ENCODE measurements at places on chromosomes 12 and 14.
A peak's percentile ranks its signal among the peaks of the same experiment; 100 is the strongest.

DNA sequence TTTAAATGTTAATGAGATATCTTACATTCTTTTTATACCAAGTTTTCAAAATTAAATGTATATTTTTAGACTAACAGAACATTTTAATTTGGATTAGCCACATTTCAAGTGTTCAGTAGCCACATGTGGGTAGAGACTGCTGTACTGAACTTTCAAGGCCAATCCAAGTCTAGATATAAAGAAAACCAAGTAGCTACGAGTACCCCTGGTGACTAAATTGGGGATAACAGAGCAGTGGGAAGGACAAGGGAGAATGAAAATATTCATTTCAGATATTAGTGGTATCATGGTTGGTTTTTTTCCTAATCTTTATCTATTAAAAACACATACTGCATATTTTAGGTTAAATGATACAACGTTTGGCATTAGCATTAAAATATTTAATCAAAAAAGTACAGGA is 69.4 kb upstream of the RHOJ start:
- no peak for DNase-seq

- no peak for DNase-seq
Measured at GRCh38 chr12:95195122-95195521, 22.1 kb downstream of the FGD6 start.

DNA sequence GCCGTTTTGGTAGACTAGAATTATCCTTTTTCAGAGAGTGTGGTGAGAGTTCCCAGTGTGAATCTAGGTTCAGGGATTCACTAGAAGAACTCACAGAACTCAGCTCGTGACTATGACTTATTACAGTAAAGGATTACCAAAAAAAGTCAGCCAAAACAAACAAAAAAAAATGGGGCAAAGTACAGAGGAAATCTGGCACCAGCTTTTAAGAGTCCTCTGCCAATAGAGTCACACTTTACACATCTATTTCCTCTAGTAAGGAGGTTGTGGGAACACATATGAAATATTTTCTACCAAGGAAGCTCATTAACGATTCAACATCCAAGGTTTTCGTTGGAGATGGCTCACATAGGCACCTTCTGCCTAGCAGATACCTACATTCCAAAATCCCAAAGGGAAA is 28.2 kb downstream of the TSPAN19 start:
- no peak for DNase-seq

DNA sequence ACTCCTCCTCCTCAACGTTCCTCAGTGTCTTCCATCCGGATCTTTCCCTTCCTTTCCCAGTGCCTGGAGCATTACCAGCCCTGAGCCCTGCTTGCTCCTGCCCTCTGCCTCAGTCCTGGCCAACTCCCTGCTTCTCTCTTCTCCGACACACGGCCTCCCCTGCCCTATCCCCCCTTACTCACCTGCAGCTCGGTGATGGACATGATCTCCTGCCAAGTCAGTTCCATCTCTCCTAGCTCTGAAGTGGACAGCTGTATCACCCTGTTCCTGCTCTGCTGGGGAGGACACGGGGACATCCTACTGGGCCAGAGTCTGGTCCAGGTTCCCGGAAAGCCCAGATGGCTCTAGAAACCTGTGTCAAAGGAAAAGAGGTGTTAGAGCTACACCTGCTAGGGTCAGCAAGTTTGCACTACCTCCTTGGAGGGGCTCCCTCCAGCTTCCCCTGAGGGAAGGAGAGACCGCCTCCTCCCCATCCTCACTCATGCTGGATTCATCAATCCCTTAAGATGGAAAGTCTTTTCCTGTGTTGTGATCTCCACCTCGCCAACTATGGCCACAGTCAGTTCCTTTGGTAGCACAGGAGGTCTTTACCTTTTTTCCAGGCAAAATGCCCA is 5.8 kb downstream of the NFE2 start:
- DNase-seq, result no peak

GRCh38 chr14:100100032-100100703 is 34.9 kb downstream of the EVL start:
- no peak for DNase-seq

DNA sequence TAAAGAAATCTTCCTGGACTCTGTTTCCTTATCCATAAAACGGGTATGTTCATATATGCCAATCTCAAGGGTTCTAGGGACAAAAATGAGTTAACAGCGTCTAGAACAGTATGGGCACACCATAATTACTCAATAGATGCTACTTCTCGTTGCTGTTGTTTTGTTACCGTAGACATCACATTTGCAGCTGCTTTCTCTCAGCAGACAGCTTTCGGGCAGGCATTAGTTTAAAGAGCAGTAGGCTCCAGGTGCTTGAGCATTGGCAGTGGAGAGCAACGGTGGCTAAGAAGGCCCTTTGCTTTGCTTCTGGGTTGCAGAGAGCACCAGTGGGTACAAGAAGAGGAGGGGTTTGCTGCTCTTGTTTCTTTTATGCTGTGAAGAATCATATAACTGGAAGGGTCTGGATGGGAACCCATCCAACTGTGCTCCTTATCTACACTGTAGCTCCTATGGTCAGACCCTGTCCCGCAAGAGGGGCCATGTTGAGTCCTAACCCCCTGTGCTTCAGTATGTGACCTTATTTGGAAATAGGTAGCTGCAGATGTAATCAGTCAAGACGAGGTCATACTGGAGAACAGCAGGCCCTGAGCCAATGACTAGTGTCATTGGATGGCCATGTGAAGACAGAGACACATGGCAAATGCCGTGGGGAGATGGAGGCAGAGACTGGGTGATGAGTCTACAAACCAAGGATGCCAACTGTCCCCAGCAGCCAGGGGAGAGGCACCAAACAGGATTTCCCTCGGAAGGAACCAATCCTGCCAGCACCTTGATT is 120.0 kb downstream of the RBM19 start:
- no peak for DNase-seq

DNA sequence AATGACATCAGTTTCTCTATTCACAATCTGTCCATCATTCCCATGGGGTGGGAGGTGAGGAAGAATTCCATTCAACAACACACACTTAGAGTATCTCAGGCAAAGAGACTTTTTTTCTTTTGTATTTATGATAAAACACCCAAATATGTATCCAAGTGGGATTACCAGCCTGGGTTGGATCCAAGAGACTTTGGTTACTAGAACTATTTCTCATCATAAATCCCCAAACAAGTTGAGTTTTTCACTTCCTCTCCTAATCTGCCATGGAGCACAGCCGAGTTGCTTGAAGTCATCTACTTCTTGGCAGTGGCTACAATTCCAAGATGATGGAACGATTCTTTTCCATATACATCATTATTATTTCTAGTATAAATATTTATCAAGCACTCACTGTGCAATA is 209.2 kb upstream of the HMGA2 start:
- no peak for DNase-seq

DNA sequence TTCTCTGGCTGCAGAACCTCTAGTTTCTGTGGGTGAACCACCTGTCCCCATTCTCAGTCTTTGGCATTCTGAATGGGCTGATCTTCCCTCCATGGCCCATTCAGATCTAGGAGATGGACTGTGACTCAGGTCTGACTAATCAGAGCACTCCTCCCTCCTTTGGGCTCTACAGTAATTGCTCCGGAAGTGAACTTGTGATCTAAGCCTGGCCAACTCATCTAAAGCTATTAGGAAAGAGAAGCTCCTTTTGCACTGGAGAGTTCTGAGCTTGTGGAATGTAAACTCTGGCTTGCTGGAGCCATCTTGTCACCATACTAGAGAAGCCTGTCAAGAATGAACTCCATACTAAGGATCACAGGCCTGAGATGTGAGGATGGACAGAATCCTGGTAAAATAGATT is 168.2 kb downstream of the SUDS3 start:
- DNase-seq, result no peak

- no peak for DNase-seq
Measured at GRCh38 chr14:75647640-75648039, 13.0 kb downstream of the ERG28 start.

GRCh38 chr14:105487449-105487985 is 831 bp downstream of the CRIP1 start:
- peak; percentile 78 for DNase-seq

DNA sequence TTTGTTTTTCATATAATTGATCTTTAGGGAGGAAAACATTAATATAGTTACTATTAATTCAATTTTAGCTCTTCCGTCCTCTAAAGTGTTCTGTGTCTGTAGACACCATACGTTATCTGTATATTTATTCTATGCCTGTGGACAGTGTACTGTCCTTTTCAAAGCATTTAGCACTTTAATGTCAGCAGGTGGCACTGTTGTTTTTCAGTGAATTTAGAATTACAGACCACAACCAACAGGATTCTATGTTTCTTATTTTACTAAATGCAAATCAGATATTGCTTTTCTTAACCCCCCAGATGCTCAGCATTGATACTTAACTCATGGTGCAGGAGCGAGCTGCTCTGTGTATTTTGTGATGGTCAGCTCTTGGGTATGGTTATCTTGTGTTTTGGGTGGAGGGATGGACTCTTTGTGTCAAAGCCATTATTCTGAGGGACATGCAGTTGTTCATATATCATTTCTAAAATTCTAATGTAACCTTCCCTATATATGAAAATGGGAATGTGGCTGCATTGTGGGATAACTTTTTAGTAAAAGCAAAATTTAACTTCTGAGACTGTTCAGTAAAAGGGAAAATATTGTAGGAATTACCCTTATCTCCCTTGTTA is 65.2 kb downstream of the PAPOLA start:
- peak; percentile 27 for DNase-seq

DNA sequence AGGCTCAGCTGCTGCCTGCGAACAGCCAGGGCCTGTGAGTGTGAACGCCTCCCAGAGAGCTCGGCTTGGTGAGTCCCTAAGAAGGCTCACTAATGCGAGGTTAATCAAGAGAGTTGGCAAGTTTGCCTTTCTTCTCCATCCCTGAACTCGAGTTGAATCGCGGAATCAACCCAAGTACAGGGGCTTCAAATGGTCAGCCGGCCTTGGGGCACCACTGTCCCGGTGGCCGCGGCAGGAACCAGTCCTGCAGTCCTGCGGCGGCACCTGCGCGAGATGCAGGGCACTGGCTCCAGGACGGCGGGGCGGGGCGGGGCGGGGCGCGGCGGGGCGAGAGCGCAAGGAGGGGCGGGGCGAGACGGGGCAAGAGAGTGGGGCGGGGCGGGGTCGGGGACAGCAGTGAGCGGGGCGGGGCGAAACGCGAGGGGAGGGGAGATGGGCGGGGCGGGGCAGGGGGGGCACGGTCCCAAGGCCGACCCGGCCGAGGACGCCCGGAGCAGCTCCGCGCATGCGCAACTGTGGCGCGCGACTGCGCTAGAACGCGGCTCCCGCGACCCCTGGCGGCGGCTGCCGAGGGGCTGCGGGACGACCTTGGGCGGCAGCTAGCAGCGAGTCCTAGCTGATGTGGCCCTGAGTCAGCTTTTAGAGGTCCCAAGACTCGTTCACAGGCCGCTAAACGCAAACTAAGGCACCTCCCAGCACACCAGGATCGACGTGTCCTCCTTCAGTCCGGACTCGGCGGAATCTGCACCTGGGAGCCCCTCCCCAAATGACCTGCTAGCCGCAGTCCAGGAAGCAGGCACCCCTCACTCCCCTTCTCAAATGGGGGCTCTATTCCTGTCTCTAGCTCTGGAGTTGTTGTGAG is 58.0 kb downstream of the TTC7B start:
- peak; percentile 92 for DNase-seq

- peak; percentile 50 for DNase-seq
Measured at GRCh38 chr12:89051065-89051677, 301.1 kb downstream of the DUSP6 start.

DNA sequence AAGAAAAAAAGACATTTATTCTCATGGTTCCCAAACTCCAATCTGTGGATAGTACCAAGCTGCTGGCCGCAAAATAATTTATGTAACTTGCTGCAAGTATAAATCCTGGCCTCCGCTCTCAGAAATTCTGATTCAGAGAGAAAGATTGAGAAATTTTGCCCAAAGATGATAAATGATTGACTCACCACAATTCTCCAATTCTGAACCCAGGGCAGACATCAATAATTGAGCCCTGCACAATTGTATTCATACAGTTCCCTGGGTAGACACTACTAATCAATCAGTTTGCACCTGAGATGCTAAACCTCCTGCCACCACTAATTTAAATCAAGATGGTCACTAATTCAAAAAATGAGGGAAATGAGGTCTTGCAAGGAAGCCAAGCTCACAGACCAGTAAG is 38.2 kb downstream of the TRPV4 start:
- DNase-seq, result no peak

- no peak for DNase-seq
Measured at GRCh38 chr14:70156592-70156991, 32.2 kb downstream of the SLC8A3 start.

DNA sequence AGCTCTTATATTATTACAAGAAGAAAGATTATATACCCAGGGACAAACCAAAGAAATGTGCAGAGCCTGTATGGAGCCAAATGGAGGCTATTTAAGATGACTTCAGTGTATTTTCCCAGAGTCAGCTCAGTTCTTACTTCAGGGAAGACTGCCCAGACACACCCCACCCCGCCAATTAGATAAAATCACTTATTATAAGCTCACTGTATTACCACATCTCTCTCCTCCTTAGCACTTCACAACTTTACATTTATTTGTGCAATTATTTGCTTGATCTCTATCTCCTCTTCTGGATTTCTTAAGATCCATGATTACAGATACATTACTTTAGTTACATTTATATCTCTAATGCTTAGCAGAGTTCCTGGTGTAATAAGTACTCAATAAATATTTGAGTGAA is 24.7 kb upstream of the WDR89 start:
- no peak for DNase-seq

- no peak for DNase-seq
Measured at GRCh38 chr14:50410921-50411320, 14.2 kb upstream of the CDKL1 start.

- peak; percentile 74 for DNase-seq
Measured at GRCh38 chr12:1583421-1584078, 10.8 kb downstream of the FBXL14 start.

- DNase-seq, result no peak
Measured at GRCh38 chr12:53191096-53191884, 10.6 kb upstream of the CSAD start.

DNA sequence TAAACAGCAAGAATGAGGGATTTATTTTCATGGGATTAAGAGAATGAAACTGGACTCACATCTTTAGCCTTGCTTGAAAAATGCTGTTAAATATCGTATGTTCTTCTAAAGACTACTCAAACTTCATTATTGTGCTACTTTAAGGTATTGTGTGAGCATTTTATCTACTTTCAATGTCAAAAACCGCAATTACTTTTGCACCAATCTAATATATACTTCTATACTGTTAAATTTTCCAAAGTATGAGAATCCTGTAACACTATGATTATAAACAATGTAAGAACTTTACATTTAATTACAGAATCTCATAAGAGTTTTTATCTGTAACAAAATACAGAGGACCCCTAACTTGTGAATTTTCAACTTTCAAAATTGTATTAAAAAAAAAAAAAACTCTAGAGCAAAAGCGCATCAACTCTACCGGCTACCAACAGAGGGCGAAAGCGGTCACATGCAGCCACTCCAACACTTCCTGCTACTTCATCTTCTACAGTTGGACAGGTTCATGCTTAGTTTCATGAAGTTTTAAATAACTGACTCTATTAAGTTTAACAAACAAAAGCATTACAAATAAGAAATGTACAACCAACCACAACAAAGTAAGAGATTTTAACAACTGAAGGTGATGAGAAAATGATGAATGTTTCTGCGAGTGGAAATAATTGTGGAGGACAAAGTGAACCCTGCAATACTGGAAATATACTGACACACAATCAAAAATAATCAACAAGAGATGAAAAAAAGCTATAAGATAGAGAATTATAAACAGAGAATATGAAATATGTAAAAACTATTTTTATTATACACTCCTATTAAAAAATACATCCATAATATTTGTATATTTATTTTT is 210.9 kb downstream of the MED13L start:
- DNase-seq, result peak; percentile 52
